ENCODE measurements at places on chromosomes 3 and 15.

GRCh38 chr3:129282727-129283327 is 4.2 kb downstream of the HMCES start:
- DNase-seq = no peak

- no peak for DNase-seq
Measured at GRCh38 chr3:113374078-113374477, 67.2 kb downstream of the CFAP44 start.

DNA sequence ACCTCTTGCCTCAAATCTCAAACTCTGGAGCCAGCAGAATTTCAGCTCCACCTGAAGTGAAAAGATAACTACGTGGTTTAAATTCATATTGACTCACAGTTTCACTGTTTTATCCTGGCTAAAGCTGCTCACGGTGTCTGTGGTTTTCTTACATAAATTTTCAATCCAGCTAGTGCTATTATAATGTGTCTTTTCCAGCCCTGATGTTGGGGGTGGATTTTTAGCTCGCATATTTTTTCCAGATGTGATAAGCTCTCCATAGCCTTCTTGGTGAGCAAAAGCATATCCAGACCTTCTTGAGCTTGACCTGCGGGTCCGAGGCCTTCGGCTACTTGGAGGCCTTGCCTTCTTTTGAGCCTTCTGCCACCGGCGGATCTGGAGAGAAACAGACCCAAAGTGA is 239.3 kb downstream of the DTWD1 start:
- DNase-seq = no peak

DNA sequence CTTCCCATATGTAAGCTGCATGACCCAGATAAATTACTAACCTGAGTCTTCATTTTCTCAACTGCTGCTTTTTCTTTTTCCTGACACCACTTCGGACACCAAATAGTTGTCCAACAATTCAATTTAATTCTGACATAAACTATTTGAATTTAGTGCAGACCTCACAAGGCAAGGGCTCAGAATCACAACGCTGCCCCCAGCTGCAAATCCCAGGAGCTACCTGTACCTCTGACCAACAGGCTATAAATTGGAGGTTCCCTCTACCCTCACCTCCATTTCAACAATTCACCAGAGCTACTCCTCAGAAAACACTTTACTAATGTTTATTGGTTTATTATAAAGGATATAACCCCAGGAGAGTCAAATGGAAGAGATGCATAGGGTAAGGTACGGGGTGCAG is 737.6 kb downstream of the NTRK3 start:
- no peak for DNase-seq

DNA sequence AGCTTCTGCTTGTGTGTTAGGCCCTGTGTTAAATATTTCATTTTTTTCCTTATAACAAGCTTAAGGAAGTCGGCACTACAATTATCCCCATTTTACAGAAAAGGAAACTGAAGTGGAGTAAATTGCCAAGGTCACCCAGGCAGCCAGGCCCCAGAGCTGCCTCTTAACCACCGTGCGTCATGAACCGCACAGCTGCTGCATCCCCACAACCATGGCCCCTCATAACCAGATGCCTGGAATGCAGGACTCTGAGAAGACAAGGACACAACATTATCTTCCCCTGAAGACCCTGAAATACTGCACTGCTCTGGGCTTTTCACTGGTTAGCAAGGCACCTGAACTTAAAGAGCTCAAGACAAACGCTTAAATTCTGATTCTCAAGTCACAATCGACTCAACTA is 14.6 kb downstream of the LRIG1 start:
- no peak for DNase-seq

DNA sequence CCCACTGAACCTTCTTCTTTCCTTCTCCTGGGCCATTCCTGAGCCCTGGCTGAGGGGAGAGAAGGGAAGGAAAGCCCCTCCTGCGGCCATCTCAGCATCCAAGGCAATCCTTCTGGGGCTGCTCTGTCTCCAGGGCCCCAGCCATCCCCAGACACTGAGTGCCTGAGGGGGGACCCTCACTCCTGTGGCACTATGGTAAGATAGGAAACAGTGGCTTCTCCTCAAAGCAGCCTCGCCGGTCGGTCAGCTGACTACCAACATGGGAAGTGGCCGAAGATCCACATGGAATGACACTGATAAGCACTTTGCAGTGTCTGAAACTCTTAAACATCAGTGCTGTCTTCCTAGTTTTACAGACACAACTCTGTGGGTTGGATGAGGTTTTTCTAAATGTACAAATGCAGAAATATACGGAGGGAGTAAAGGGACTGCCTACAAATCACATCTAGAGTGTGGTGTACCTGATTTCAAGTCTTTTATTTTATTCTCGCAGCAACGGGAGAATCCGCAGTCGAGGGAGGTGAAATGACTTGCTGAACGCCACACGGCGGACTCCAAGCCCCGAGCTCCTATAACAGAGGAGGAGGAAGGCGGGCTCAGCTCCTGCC is 973 bp upstream of the ITPKA start:
- peak; percentile 26 for DNase-seq

DNA sequence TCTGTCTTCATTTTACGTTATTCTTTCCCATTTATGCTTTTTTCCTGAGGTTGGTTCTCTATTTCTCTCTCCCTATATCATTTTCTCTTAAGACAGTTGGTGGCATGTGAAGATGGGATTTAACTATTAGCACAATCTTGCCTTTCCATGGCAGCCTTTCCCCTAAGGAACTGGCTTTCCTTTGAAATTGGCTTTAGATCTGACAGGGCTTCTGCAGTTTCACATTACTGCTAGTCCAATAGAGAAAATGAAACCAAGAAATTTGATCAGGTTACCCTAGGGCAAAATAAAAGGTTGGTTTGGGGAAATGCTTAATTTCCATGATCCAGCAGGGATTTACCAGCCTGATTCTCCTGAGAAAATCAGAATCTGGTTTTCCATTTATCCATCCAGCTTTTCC is 22.7 kb upstream of the CHL1 start:
- no peak for DNase-seq

Data from ACHN (cell line).